ENCODE measurements at places on chromosomes 4 and X.

- no peak for DNase-seq
These were observed 133.1 kb downstream of the ARAP2 start for GRCh38 chr4:36111172-36111571.

DNA sequence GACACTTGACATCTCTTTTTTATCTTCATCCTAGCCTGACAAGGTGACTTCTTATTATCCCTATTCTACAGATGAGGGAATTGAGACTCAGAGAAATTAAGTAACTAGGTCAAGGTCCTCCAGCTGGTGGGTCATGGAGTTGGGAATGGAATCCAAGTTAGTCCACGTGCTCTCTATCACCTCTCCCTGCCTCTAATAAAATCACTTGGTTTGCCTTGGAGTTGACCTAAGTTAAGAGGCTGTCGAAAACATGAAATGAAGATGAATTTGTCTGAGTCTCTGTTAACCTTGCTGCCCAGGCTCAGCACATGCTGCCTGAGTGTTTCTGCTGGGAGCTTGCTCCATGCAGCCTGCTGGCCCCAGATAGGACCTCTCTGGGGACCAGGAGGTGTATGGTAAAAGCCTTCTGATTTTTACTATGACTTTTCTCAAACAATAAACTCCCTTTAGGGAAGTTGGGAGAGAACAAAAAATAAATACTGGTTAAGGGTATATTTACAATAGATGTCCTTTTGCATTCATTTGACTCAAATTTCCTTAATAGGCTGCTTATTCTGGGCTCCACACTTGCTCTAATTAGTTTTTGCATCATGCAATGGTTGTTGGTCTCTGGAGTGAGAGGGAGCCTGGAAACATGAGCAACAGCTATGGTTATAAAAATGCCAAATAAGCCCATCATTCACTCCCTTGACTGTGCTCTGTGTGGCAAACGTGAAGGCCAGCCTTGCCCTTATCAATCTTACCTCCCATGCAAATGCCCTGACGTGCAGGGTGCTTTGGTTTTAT is 61.6 kb upstream of the DHX15 start:
- DNase-seq, result no peak

DNA sequence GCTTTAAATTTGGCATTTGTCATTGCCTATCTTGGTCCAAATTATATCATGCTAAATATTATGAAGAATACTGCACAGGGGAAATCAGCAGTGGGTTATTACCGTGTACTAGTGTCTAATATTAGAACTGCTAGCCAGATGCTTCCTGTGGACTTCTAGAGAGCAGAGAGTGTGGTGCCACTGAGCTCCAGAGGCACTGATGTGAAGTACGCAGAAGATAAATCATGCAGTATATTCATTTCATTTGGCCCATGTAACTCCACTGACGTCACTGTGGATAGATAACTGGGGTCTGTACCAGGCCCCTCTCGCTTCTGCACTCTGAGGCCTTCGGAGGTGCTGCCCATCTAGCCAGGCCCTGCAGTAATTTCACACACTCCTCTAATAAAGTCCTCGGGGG is 80.0 kb downstream of the ALPK1 start:
- no peak for DNase-seq

DNA sequence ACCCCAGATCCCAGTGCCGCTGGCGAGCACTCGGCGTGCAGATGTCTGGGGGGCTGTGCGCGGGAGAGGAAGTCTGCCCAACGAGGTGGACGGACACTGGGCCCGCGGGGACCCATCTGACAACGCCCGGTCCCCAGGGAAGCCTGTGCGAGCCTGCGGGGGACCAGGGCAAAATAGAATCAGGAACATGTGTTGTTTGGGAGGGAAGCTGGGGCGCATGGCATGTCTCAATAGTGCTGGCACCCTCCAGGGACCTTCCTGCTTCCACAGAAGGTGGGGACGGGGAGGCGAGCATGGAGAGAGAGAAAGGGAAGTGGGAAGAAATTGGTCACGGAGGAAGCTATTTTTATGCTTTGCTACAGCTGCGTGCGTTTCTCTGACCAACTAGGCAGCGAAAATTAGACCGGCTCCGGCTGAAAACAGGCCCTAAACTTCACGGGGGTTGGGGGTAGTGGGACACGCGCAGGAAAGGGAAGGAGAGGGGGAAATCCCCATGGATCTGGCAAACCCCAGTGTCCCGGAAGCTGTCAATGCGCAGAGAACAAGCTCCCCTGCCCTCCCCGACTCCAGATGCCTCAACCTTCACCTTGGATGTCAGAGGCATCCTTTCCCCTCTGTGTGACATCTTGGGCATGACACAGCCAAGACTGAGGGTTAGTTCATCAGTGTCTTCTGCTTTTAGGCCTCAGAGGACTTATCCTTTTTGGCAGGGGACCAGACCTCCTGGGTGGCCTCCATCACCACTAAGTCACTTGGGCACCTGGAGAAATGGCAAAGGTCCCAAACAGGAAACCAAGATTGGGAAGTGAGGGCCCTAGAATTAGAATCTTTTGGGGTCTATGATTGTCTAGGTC is 169.8 kb upstream of the BCOR start:
- peak; percentile 54 for DNase-seq

- peak; percentile 28 for DNase-seq
These were observed 35.8 kb downstream of the LRP2BP start for GRCh38 chr4:185359767-185360446.

- no peak for DNase-seq
These were observed 162.5 kb downstream of the SOX3 start for GRCh38 chrX:140342410-140342809.

DNA sequence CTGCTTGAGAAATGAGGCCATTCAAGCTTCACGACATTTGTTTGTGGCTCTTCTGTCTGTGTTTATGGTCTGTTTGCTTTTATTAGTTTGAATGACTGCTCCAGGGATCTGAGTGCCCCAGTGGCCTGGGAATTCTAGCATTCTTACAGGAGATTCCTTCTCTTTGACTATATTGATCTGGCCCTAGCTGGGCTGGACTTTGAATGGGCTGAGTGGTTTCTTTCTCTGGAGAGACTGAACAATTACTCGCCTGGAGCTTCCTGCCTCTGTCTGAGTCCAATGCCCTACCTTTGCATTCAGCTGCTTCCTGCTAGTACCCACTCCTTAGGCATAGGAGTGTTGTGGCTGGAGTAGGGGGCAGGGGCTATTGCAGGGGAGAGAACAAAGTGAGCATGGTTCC is 51.2 kb upstream of the EDA start:
- no peak for DNase-seq

GRCh38 chr4:175540151-175540550 is 271.9 kb downstream of the GPM6A start:
- DNase-seq, result no peak

- DNase-seq, result no peak
These were observed 242.9 kb upstream of the CNKSR2 start for GRCh38 chrX:21131346-21131745.

DNA sequence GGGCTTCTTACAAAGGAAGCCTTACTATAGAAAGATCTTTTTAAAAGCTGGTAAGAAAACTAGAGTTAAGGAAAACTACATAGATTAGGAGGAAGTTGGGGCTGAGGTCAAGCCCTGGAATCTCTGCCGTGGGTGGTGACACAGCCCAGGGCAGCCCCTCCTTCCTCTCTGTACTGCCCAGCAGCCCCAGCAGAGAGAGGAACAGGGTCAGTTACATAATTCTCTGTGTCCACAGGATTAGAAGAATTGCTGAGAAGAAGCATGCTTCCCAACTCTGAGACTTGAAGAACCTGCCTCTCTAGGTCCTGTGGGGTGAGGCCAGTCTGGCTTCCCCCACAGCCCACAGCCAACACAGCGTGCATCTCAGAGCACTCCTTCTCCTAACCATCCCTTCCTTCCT is 9.2 kb upstream of the ABLIM2 start:
- peak; percentile 50 for DNase-seq

- no peak for DNase-seq
These were observed 536 bp downstream of the OTUD5 start for GRCh38 chrX:48956728-48957414.

- DNase-seq, result no peak
These were observed 31.8 kb upstream of the GJB1 start for GRCh38 chrX:71191248-71191647.

- DNase-seq, result no peak
These were observed 48.4 kb downstream of the IL15 start for GRCh38 chr4:141684785-141685184.

GRCh38 chr4:119135721-119136121 is at the start of gene MYOZ2:
TSS of gene MYOZ2 (plus strand) at chr4:119135832. CDS start at chr4:119136526, 694 bp downstream.
- no peak for DNase-seq

DNA sequence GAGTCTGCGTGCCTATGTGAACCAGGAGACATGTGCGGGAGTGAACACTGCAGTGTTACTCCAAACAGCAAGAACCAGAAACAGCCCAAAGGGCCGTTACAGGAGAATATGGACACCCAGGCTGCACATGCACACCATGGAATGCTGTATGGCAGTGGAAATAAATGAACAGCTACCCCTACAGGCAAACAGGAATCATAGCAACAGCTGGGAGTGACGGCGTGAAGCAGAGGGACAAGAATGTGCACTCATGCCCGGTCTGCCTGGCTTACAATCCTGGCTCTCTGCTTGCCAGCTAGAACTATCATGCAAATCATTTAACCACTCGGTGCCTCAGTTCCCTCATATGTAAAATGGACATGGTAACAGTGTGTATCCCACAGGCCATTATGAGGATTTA is 16.6 kb downstream of the GPKOW start:
- DNase-seq, result peak; percentile 29

- DNase-seq, result no peak
These were observed 6.4 kb upstream of the SCML2 start for GRCh38 chrX:18360867-18361266.

DNA sequence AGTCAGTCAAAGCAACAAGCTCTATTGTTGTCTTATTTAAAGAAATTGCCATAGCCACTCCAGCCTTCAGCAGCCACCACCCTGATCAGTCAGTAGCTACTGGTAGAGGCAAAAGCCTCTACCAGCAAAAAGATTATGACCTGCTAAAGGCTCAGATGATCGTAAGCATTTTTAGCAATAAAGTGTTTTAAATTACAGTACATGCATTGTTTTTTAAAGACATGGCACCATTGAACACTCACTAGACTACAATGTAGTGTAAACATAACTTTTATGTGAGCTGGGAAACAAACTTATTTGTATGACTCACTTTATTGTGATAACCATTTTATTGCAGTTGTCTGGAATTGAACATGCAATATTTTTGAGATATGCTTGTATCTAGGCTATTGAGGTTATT is 32.3 kb upstream of the DYNLT3 start:
- DNase-seq, result no peak

GRCh38 chrX:113892401-113892800 is 691.5 kb upstream of the HTR2C start:
- no peak for DNase-seq

- peak; percentile 62 for DNase-seq
These were observed 5.7 kb downstream of the TCEANC start for GRCh38 chrX:13658602-13659001.

Data from umbilical cord (tissue), 2 donors.